ENCODE measurements at places on chromosomes 16 and 17.
A peak's percentile ranks its signal among the peaks of the same experiment; 100 is the strongest.

DNA sequence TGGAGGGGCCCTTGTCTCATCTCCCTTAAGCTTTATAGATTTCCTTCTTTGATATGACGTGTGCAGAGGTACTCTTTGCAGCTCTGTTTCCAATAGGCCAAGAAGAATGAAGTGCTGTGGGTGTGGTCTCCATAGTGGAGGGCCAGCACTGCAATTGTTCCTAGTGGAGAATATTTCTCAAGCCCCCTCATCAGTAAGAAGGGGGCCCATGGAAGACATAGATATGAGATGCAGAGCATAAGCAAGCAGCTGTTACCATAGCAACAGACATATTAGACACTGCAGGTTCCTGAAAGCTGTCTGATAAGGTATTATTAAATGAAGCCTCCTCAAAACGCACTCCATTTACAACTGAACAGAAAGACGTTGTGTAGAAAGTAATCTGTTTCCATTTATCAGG, 240.7 kb downstream of the ZFHX3 start:
- DNase-seq, result no peak

DNA sequence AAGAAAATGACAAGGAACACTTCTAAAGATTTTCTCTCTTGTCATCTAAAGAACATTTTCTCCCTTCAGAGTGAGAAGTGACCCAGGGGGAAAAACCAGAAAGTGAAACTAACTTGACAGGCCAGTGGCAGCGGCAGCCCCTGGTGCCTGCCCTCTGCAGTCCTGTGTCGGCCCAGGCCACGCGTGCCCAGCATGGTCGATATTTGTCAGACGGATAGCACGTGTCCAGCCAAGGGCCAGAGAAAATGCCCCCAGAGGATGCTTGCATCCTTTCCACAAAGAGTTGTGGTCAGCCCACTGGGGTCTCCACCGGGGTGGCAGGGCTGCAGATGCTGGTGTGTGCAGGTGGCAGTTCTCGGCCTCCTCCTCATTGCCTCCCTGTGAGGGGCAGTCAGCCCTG, 176.6 kb downstream of the RAB11FIP4 start:
- DNase-seq, result no peak

DNA sequence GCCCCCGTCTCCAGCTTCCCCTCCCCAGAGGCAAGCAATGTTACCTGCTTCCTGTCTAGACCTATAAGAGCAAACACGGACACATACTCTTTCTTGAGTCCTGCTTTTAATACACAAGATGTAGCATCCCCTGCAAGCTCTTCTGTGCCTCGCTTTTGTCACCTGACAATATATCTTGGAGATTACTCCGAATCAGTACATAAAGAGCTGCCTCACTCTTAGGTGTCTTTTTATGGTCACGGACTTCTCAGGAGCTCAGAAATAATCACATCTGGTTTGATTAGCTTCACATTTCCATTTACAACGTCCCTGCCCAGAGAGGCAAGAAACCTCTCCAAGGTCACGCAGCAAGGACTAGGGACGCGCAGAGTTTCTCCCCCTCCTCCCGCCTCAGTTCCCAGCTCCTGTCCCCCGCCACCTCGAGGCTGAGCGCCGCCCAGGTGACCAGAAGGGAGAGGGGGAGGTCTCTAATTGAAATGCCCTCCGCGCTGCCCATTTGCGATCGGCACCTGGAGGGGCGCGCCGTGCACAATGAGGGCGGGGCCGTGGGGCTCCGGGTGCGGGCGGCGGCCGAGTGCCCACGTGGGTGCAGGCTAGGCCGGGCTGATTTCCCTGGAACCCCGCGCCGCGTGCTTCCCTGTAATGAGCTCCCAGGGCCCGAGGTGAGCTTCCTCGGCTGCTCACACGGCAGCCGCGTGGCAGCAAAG, 13.8 kb upstream of the SEZ6 start:
- no peak for DNase-seq

- no peak for DNase-seq
These were observed 101.2 kb downstream of the WWOX start for GRCh38 chr16:78200623-78201096.

DNA sequence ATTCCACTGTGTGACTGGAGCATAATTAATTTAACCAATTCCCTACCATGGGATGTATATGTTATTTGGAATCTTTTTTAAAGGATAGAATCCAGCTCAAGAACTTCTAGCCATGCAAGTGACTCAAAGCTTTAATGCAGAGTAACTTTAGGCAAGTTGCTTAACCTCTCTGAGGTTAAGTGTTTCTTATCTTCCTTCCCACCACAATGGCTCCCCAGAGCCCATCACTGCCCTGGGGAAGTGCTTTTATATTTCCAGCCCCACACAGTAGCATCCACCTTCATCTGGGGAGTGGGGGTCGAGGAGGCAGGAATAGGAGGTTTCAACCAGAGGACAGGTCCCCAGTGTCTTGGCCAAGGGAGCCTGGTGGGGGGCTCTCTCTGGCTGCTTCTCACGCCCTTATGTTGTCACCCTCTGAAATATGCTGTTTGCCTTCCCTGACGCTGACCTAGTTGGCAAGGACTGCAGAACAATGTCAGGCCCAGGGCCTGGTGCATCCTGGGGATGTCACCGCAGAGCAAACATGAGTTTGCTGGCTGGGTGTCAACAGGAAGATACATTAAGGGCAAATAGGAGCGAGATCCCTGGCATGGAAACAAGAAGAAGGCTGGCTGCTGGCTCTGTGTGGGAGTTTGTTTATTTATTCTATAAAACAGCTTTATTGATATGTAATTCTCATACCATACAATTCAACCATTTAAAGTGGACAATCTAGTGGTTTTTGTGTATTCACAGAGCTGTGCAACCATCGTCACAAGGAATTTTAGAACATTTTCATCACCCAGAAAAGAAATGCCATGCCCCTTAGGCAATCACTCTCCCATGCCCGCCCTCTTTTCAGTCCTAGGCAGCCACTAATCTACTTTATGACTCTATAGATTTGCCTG, 46.6 kb upstream of the WSB1 start:
- peak; percentile 68 for DNase-seq

GRCh38 chr16:57759541-57760356, 24.2 kb downstream of the KATNB1 start:
- DNase-seq, result no peak
